ENCODE measurements at places on chromosomes 3 and 15. TPM values are rescaled to one million over a fixed set of nuclear protein-coding genes. Genes with fewer than 3 reads are reported as not detected.

Gene STRIT1
- not detected for total RNA-seq

Gene WDR72
- total RNA-seq: not detected

Gene STAB1
- total RNA-seq: 0.12 TPM

Gene GOLGB1
- 40.4 TPM for total RNA-seq

Gene STXBP5L
- not detected for total RNA-seq

Gene SH2D7
- total RNA-seq: 0.07 TPM

Gene WNT5A
- total RNA-seq: not detected

Gene AGBL1
- not detected for total RNA-seq

Gene RETNLB
- not detected for total RNA-seq

Gene C3orf70
- 0.05 TPM for total RNA-seq

Gene LMOD3
- not detected for total RNA-seq

Gene SLC24A5
- total RNA-seq: not detected

Gene DUOXA2
- not detected for total RNA-seq

Gene GRAMD2A
- 0.20 TPM for total RNA-seq

Gene KLHL40
- total RNA-seq: not detected

Gene NR2F2
- not detected for total RNA-seq

Gene CADPS
- not detected for total RNA-seq

Gene COL6A5
- 0.15 TPM for total RNA-seq

Gene IL17RD
- not detected for total RNA-seq

Gene NME9
- not detected for total RNA-seq

Gene TP63
- total RNA-seq: 1.0 TPM

Gene MIX23
- total RNA-seq: 48.1 TPM

Gene MESP1
- total RNA-seq: 1.3 TPM

Gene CCK
- not detected for total RNA-seq

Gene AMIGO3
- 0.51 TPM for total RNA-seq

Gene DAPK2
- total RNA-seq: 21.5 TPM

Gene SEC22C
- total RNA-seq: 52.4 TPM

Gene PIGZ
- 2.2 TPM for total RNA-seq

Gene PLSCR2
- total RNA-seq: 1.1 TPM

Gene H1-8
- not detected for total RNA-seq

Gene TRPC1
- 0.81 TPM for total RNA-seq

Gene P2RY1
- total RNA-seq: 0.34 TPM

Gene RASGRP1
- 224 TPM for total RNA-seq

Gene RYR3
- total RNA-seq: not detected

Gene GOLGA6A
- total RNA-seq: not detected

Gene PLIN1
- total RNA-seq: not detected

Gene FAM162A
- 38.4 TPM for total RNA-seq

Gene MKRN2OS
- not detected for total RNA-seq

Gene LRRC31
- not detected for total RNA-seq

Gene BDH1
- 71.0 TPM for total RNA-seq

Gene NAALADL2
- not detected for total RNA-seq

Gene NMD3
- 46.5 TPM for total RNA-seq

Gene PAK2
- total RNA-seq: 97.7 TPM

Gene LNP1
- 0.76 TPM for total RNA-seq

Gene LIPC
- total RNA-seq: 4.4 TPM

Data from T-helper 1 cell treated with Interleukin-12 subunit alpha and Interleukin-12 subunit beta and Interleukin-4 antibody, amounts not matched to agents 30 ng/mL and 1 ng/mL, for 36 hours (primary cell).